Activated CD8-positive, alpha-beta memory T cell treated with anti-CD3 and anti-CD28 coated beads for 4 hours (primary cell): ENCODE measurements at places on chromosomes 1 and 21.

DNA sequence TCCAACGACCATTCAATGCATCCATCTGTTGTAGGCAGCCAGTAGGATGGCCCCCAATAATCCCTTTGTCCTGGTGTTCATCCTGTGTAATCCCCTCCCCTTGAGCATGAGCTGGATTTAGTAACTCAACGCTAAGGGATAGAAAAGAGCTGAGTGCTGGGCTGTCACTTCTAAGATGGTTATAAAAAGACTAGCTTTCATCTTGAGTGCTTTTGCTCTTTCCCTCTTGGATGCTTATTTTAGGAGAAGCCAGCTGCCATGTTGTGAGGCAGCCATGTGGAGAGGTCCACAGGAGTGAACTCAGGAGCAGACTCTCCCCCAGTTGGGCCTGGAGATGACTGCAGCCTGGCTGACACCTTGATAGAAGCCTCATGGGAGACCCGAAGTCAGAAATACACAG is 401.5 kb downstream of the VAV3 start:
- no peak for DNase-seq

- no peak for DNase-seq
These were observed 75.8 kb downstream of the ATP1A1 start for GRCh38 chr1:116448785-116449385.

- DNase-seq, result no peak
These were observed 61.6 kb upstream of the KIAA0040 start for GRCh38 chr1:175254190-175254589.

DNA sequence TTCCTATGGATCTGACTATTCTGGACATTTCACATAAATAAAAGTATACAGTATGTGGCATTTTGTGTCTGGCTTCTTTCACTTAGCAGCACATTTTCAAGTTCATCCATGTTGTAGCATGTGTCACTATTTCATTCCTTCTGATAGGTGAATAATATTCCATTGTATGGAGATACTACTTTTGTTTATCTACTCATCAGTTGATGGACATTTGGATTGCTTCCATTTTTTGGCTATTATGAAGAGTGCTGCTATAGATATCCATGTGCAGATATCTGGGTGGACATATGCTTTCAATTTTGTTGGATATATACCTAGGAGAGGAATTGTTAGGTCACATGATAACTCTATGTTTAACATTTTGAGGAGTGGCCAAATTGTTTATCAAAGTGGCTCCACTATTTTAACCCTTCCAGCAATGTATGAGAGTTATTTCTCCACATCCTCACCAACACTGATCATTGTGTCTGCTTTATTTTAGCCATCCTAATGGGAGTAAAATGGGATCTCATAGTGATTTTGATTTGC is 21.9 kb upstream of the MEF2D start:
- DNase-seq, result no peak

- no peak for DNase-seq
These were observed 221.3 kb upstream of the KCTD3 start for GRCh38 chr1:215345766-215346165.

- DNase-seq, result no peak
These were observed 267.4 kb downstream of the CAMTA1 start for GRCh38 chr1:7052701-7053100.

DNA sequence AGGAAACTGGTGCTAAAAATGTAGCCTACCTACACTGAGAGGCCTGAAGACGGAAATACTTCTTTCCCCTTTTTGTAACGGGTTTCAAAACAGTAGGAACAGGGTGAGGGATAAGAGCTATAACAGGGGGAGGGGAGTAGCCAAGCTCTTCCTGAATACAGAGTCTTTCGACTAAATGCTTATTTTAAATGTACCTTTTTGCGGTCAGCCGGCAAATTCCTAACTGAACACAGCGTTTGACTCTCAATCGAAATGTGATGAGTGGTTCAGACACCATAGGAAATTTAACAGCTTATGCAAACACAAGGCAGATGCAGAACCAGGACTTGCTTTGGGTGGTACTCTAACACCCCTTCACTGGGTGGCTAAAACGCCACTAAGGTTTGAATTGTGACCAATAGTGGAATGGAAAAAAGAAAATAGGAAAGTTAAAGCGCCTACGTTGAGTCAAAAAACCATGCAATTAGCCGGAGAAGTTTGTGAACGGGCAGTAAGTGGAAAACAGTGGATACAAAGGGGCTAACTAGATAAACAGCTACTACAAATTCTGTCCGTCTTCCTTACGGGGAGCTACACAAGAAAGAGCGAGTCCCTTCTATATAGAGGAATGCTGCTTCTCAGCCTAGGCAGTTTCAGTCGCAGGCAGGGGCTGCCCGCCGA is 1.7 kb downstream of the EGLN1 start:
- DNase-seq, result no peak

DNA sequence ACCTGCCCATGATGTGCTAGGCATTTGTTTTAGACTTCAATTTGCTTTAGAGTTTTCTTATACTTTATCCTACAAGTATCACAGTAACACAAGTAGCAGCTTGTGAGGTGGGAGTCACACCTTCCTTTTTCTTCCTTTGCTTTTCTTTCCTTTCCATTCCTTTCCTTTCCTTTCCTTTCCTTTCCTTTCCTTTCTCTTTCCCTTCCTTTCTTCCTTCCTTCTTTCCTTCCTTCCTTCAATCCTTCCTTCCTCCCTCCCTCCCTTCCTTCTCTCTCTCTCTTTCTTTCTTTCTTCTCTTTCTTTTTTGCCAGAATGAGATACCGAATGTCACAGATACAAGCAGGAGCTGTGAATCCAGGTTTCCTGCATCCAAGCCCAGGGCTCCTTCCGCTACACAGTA is 3.9 kb downstream of the DPT start:
- DNase-seq, result no peak

DNA sequence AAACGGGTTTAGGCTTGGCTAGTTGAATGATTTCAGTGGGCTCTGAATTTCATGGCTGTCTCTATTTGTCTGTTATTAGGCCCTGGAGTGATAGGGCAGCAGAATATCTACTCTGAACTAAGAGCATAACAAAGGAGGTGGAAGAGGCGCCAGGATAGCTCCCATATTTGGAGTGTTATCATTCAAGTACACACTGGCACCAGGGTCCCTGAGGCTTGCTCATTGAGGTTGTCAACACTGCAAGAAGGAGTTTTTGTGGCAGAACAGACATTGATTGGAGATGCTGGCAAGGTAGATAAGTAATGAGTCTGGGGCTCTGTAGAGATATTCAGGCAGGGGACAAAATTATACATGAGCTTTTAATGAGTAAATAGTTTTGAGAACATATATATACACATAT is 1748.4 kb downstream of the MRPL39 start:
- no peak for DNase-seq
